ENCODE measurements at places on chromosomes 5 and 9. TPM values are rescaled to one million over a fixed set of nuclear protein-coding genes. Genes with fewer than 3 reads are reported as not detected.

GRCh38 chr5:17090839-17091238 is 126.6 kb upstream of the BASP1 start:
- no peak for DNase-seq

DNA sequence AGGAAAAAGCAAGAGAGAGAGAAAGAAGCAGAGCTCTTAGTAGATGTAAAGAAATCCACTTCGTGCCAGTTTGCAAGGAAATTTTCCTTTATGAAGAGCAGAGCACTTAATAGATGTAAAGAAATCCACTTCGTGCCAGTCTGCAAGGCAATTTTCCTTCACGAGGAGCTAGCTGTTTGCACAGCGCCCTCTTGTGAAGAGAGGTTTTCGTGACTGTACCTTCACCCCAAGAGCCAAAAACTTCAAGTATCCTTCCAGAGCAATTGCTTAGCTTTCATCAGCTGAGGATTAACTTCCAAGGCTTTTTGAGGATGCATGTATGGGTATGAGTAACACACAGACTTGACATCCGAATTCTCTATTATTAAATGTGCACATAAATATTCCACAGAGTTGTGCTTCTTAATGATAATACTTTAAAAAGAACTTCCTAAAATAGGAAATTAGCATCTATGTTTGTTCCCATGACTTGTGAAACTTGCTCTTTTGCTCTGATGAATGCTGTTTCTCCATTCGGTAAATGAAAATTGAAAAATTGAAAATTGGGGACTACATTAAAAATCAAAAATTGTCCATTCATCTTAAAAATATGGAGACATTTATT is 525.6 kb downstream of the PDE4D start:
- peak; percentile 67 for DNase-seq

GRCh38 chr5:135345956-135346731 is 52.9 kb downstream of the MACROH2A1 start:
- DNase-seq: no peak

GRCh38 chr9:90925581-90926257 is 124.1 kb downstream of the SYK start:
- peak; percentile 63 for DNase-seq

DNA sequence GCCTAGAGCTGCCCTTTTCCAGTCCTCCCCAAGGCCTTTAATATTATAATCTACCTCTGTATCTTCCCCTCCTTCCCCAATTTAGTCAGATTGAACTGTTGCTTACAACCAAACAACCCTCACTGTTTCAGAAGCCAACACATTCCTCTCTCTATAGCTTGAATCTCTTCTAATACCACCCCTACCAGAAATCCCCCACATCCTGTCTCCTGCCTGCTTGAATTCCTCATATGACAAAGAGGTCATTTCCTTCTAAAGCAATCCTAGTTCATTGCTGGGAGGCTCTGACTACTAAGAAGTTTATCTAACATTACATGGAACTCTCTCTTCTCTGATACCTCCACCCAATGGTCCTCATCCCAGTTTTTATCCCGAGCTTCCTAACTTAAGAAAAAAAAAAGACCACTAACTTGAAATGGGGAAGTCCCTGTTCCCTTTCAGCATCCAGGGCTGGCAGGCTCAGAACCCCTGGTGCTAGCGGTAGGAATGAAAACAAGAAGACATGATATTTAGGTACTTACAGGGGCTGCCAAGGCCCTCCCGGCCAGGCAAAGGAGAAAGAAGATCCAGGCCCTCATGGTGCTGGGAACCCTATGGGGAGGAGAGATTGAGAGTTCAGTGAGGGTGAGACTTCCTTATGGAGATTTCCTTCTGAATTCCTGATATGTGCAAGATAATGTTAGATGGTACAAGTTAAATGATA is 11.0 kb downstream of the SPARC start:
- no peak for DNase-seq

LSM11 gene
- 9.0 TPM for total RNA-seq
